Stimulated activated naive CD8-positive, alpha-beta T cell treated with anti-CD3 and anti-CD28 coated beads, Interleukin-15, amount 100 ng/mL, for 72 hours (primary cell): ENCODE measurements at places on chromosomes 6 and 20.
A peak's percentile ranks its signal among the peaks of the same experiment; 100 is the strongest.

DNA sequence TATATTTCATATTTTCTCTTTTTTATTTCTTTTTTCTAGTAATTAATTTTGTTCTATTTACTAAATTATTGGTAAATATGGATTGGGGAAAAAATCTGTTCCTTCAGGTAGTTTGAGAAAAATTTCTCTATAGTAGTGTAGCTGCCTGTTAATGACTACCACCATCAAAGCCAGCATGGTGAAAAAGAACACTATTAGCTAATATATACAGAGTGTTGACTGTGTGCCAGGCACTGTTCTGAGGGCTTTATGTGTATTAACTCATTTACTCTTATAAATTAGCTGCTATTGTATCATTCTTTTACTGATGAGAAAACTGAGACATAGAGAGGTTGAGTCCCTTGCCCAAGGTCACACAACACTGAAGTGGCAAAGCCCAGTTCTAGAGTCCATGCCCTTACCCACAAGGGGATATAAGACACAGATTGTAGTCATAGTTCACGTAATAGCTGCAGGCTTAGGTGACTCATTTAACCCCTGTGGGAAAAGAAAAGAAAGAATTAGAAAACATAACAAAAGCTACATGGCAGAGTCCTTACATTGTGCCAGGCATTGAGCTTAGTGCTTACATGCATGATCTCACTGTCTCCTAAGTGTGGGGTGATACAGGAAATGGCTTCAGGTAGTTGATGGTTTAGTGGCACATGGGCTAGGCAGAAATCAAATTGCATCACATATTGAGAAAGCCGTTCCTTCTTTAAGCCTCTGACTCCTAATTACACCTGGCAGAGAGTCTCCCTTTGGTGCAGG is 12.2 kb upstream of the AKIRIN2 start:
- DNase-seq, result peak; percentile 24

DNA sequence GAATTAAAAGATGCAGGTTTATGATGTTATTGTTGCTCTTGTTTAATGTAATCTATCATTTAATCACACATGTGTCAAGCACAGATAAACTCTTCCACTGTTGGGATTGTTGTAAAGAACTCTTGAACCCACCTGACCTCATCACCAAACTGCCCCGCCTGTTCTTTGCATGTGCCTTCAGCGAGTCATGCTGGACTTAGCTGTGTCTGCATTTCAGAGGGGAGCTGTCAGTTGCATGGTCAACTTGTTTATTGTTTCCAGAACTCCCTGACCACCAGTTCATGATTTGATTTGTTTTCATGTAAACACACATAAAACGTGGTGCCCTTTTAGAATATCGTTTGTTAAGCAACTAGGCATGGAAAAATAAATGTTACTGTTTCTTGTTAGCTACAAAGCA is 93.6 kb downstream of the KHDC1L start:
- DNase-seq, result no peak

DNA sequence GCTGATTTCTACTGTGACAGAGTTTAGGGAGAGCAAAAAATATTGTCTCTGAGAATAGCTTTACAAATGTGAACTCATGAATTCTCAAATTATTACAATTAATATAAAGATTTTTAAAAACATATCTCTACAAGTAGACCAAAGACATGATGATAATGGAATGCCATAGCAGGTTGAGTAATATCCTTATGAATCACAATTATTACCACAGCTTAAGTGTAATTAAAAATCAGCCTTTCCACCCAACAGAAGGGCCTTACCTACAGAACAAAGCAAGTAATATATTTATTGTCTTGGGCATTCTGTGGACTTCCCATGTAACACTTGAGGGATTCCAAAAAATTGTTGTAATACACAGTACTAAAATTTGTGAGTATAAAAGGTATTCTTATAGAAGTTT is 1099.6 kb upstream of the GJE1 start:
- no peak for DNase-seq

DNA sequence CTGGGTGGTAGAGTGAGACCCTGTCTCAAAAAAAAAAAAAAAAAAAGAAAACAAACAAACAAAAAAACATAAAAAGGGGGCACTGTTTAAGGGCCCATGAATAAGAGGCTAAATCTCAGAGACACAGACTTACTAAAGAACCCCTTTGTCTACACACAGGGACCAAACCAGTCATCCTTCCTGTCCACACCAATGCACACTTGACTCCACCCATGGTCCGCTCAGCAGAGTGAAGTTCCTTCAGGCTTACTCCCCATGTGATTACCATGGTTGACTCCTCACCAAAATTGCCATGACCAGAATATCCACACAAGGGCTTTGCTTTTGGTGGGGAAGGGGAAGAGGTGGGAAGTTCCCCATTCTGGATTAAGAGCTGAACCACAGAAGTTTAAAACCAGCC is 19.4 kb upstream of the REPS1 start:
- no peak for DNase-seq

DNA sequence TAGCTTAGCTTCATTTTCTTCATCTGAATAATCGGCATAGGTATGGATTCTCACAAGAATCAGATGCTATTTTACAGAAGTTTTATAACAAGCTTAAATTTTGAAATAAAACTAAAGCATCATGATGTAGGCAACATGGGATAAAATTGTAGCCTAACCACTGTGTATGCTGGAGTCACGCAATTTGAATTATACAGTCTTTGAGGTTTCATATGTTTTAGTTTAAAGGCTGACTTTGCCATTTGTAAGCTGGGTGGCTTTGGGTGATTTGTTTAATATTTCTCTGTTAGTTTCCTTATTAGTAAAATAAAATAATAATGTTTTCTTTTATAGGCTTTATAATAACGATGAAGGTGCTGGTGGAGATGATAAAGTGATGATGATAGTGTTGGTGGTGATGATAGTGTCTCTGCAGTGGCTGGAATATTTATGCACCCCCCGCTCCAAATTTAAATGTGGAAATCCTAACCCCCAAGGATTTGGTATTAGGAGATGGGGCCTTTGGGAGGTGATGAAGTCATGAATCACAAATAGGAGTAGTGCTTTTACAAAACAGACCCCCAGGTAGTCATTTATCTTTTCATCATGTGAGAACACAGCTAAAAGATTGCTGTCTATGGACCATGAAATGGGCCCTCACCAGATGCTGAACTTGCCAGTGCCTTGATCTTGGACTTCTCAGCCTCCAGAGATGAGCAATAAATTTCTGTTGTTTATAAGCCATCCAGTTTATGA is 42.0 kb downstream of the DOK5 start:
- no peak for DNase-seq
